ENCODE measurements at places on chromosomes 3 and 15.

DNA sequence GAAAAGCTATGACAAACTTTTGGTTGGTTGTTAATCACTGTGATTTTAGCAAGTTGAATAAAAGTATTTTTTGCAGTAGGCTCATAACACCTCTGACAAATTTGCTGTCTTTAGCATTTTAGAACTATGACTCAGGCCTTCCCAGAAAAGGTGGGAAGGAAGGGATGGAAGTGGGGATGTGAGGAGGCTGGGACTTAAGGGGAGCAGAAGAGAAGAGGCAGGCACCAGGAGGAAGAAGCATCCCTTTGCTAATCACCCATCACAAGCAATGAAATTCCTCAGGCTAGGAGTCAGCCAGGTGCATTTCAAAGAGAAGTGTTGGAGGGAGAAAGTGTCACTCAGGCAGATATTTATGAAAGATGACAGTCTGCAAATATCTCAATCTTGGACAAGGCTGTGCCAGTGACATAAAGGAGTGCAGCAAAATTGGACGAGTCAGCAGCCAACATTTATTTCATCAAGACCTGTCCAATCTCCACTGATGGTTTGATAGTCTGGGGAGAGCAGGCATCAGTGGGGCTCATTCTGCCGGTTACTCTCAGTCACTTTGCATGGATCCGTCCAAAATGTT, 337.3 kb upstream of the ARRDC4 start:
- DNase-seq, result no peak

DNA sequence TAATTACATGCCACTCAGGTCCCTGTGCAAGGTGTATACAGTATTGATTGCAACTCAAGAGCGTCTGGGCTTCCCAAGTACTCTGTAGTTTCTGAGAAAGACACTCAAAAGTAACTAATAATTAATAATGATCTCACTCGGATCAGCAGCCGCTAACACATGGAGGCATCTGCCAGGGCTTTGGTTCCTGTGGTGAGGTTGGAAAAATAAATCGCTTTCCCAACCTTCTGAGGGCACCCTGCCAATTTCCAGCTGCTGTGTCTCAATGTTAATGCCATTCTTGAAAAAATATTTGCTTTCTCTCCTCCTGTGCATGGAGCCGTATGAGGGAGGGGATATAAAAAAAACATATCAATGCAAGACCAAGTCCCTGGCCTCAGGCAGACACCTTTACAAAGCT, 116.5 kb upstream of the SLC2A2 start:
- DNase-seq, result no peak

DNA sequence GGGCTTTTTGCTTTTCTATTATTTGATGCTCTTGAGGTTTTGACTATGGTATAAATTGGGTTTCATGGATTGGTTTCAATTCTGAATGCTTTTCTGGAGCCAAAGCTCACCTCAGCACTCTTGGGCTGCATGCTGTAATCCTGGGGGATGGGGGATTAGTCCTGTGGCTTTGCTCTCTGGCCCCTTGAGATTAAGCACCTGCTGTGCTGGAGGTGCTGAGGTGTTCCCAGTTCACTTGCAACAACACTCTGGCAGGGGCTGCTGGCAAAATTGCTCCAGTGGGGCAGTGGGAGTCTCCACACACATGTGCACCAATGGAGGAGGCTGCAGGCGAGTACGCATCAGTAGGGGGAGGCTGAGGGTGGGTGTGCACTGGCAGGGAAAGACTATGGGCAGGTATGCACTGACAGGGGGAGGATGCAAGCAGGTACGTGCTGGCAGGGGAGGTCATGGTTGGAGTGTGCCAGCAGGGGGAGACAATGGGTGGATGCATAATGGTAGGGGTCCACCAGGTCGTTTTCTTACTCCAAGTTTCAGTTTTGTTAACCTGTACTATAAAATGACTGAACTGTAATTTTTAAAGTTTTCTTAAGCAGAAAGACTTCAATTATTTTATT, 489.2 kb downstream of the FGF12 start:
- DNase-seq, result no peak

DNA sequence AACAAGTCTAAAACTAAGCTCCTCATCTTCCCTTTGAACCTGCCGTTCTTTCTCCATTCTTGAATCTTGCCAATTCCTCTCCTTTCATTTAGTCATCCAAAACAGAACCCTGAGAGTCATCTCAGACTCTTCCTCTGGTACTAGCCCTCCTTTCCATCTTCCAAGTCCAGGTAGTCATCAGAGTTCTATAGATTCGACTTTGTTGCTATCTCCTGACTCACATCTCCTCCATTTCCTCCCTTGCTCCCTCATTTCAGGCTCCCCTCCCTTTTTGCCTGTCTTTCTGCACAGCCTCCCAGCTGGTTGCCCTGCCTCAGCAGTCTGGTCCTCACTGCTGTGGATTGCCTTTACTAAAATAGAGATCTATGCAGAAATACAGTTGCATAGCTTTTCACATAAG, 4.7 kb downstream of the ATG7 start:
- no peak for DNase-seq

GRCh38 chr15:45378913-45379262, 544 bp upstream of the GATM start:
- DNase-seq, result no peak

DNA sequence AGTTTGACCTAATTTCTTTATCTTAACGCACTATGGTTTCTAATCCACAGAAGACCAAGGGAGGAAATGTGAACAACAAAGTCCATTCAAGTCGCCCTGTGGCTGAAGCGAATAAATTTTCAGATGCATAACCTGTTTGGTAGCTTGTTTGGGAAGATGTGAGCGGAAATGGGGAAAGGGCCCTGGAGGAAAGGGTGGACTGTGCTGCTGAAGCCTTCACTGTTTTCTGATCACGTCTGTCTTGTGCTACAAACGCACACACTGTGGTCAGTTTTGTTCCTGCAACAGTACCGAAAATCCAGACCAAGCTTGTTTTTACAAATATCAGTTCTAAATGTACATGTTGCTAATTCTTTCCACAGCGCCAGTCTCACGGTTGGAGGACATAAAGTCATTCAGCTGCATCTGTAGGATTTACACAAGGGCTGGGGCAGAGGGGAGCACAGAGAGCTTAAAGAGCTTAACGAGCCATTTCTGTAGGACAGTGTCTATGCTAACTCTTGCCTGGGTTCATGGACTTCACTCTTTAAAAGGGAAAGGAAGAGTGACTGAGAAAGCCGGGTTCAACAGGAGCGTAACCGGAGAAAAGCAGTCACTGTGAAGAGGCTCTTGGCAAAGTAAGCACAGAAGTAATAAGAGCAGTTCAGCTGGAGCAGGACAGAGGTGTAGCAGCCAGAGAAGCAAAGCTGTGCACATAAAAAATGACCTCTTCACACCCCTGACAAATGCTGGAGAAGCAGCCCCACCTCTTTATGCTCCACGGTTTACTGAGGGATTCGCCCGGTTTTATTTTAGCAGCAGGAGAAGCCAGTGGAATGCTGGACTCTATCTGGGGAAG, 66.6 kb downstream of the USF3 start:
- no peak for DNase-seq

- no peak for DNase-seq
These were observed 1.5 kb downstream of the CCK start for GRCh38 chr3:42264399-42265058.
